ENCODE measurements at places on chromosomes 4 and X. TPM values are rescaled to one million over a fixed set of nuclear protein-coding genes. Genes with fewer than 3 reads are reported as not detected.

Gene NEIL3
- total RNA-seq, result 15.4 TPM

Gene LPAR4
- not detected for total RNA-seq

Gene VCX
- total RNA-seq, result not detected

Gene DCAF12L2
- 0.14 TPM for total RNA-seq

Gene ATP8A1
- 0.05 TPM for total RNA-seq

Gene ALPK1
- total RNA-seq, result 3.9 TPM

Gene PABPC1L2B
- total RNA-seq, result not detected

Gene HS3ST1
- 0.12 TPM for total RNA-seq

Gene NDUFC1
- total RNA-seq, result 81.5 TPM

Gene FABP2
- not detected for total RNA-seq

Gene XK
- 0.39 TPM for total RNA-seq

Gene HTN1
- not detected for total RNA-seq

Gene IL1RAPL1
- 0.09 TPM for total RNA-seq

Gene MEPE
- total RNA-seq, result not detected

Gene UGT2B11
- total RNA-seq, result not detected

Gene FGA
- total RNA-seq, result 6.3 TPM

Gene SCML1
- total RNA-seq, result 5.7 TPM

Gene GSX2
- total RNA-seq, result not detected

Gene FATE1
- total RNA-seq, result not detected

Gene RPS6KA6
- total RNA-seq, result 4.3 TPM

Gene CLOCK
- total RNA-seq, result 5.0 TPM

Gene SOD3
- total RNA-seq, result not detected

Gene SLC4A4
- total RNA-seq, result 1.6 TPM

Gene HGFAC
- 0.16 TPM for total RNA-seq

Gene PGRMC2
- 75.7 TPM for total RNA-seq

Gene TDO2
- total RNA-seq, result 1.1 TPM

Gene PCSK1N
- 44.8 TPM for total RNA-seq

Data from A549 treated with CpdA at 1 μM for 4 hours (cell line).